ENCODE measurements at places on chromosomes 6 and 20.
A peak's percentile ranks its signal among the peaks of the same experiment; 100 is the strongest.

GRCh38 chr20:18048176-18048575, 9.5 kb downstream of the OVOL2 start:
- DNase-seq: no peak

GRCh38 chr6:123507582-123507981, 129.2 kb downstream of the TRDN start:
- DNase-seq: no peak

GRCh38 chr20:19750101-19750606, 7.9 kb upstream of the RIN2 start:
- no peak for DNase-seq

GRCh38 chr6:127180426-127180825, 62.0 kb downstream of the RSPO3 start:
- DNase-seq: no peak

DNA sequence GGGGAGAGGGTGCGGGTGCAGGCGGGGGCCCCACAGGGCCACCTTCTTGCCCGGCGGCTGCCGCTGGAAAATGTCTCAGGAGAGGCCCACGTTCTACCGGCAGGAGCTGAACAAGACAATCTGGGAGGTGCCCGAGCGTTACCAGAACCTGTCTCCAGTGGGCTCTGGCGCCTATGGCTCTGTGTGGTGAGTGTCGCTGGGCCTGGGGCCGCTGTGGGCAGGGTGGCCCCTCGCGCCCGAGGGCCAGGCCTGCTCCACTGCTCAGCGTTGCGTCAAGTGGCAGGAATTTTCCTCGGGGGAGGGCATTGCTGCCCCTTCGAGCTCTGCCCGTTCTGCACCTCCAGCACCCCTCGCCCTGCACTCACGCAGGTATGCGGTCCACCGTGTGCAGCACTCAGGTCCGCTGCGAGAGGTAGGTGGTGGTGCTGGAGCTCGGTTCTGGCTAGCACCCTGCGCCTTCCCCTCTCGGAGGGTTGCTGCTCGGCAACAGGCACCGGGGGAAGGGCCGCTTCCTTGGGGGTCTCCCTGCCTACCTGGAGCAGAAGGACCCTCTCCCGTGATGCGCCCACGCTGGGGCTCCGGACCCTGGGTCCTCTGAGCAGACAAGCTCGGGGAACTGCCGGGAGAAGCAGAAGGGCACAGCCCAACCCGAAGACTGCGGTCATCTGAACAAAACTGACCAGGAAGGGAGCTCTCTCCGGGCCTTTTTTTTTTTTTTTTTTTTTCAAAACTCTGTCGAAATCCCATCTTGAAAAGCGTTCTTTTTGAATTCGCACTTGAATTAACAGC, 674 bp downstream of the MAPK14 start:
- DNase-seq: peak; percentile 4

GRCh38 chr6:125192610-125192930, 39.0 kb downstream of the TPD52L1 start:
- DNase-seq: no peak

- DNase-seq: no peak
These were observed 10.0 kb upstream of the NKX2-2 start for GRCh38 chr20:21523895-21524294.

- DNase-seq: no peak
These were observed 3.9 kb downstream of the DST start for GRCh38 chr6:56638760-56639159.

DNA sequence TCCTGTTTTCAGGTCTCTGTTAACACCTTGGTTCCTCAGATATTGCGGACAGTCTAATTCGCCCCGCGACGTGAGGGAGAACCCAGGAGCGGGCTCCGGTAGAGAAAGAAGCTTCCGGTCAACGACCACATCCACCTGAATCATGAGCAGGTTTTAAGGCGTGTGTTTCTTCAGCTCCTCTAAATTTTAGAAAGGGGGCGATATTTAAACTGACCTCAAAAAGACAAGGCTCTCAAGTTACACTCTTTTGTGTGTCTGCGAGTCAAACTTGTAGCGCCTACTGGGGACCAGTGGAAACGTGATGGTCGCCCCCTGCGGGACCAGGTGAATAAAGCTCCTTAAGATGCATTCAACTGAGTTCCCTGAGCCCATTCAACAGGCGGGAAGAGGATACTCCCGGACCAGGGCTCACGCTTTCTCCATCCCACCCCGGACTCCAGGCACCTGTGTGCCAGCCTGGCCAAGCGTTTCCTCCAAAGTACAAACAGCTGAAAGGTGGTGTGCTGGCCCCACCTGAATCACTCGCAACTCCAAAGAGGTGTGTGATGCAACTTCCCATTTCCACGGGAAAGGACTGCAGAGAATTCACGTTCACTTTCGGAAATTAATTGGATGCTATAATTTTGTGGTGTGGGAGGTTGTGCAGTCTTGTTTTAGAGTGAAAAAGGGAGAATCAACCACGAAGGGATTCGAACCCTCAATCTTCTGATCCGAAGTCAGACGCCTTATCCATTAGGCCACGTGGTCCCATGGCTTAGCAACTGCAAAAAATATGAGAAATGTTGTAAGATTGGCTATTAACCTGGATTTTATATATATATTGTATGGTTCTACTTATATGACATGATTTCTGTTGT, 17.0 kb downstream of the GPX5 start:
- DNase-seq: peak; percentile 97

- DNase-seq: peak; percentile 10
These were observed 214.7 kb upstream of the PROKR2 start for GRCh38 chr20:5531318-5532081.

DNA sequence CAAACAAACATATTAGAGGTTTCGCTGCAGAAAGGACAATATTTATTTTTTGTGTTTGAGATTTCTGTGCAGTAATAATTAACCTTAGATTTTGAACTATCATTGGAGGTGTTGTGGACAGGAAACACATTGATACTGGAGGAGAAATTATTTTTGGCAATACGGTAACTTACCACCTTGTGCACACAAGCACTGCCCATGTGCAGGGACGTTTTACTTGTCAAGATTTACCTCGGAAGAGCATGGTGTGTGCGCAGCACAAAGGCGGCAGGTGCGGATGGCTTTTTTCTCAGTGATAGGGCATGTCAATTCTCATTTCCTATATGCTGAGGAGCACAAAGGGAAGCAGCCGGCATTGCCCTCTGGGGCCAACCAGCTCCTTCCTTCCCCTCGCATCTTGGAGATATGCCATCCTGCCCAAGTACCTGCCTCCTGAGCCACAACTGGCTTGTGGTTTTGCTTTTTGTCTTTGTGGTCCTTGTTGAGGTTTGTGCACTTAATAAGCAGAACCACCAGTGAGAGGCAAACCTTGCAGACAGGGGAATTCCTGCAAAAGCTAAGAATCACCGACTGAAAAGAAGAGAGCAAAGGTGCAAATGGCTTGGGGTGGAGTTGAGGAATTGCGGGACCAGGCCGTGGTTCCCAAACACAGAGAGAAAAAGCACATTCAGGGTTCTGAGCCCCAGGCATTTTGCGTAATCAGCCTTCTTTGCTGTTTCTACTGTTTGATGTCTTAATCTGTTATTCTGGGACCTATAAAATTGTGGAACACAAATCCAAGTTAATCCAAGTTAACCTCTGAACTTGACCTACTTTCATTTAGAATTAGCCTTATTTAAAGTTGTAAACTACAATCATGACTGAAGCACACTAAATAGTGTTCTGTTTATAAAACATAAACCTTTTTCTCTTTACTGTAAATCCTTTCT, 21.9 kb downstream of the SAMD5 start:
- no peak for DNase-seq

DNA sequence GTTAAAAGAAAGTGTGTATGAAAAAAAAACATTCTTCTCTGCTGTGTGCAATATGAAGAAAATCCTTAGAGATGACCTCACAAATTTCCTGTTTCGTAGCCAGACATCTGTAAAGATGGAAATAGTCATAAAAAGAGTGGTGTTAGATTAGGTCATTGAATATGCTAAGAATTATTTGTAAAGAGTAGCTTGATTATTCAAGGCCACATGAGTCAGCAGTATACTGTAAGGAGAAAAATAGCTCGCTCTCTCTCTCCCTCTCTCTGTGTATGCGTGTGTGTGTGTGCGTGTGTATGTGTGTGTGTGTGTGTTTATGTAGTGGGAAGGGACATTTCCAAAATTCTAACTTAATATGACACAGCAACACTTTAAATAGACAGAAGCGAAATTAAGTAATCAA, 78.8 kb downstream of the PTCHD4 start:
- DNase-seq: peak; percentile 72

- DNase-seq: no peak
These were observed 261.6 kb upstream of the TBX18 start for GRCh38 chr6:85026021-85026420.

DNA sequence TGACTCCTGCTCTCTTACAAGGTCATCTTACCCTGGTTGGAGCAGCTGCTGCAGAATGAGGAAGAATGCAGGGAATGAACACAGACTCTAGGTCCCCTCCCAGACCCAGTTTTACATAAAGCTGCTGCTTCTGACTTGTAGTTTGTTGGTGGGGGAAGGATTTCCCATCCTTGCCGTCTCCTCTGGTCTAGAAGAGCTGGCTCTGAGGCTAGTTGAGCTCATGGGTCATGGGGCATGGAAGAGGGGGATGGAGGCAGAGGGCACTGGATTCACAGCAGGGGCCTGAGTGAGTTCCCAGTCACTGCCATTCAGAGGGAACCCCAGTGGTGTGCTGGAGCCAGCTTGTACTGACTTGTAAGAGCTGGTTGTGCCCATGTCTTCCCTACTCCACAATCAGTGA, 9.2 kb upstream of the GUCA1A start:
- no peak for DNase-seq

- no peak for DNase-seq
These were observed 19.4 kb downstream of the MAP3K5 start for GRCh38 chr6:136772685-136773472.

GRCh38 chr6:25944688-25945574, 14.4 kb upstream of the SLC17A2 start:
- DNase-seq: no peak

DNA sequence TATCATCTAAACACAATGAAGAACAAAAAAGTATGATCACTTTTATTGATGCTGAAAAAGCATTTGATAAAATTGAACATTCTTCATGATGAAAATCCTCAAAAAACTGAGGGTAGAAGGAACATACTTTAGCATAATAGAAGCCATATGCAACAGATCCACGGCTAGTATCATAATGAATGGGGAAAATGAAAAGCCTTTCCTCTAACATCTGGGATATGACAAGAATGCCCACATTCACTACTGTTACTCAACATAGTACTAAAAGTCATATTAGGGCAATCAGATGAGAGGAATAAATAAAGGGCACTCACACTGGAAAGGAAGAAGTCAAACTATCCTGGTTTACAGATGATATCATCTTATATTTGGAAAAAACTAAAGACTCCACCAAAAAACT, 256.6 kb downstream of the RFPL4B start:
- DNase-seq: no peak

- no peak for DNase-seq
These were observed 242.9 kb downstream of the TBX18 start for GRCh38 chr6:84521511-84521910.

DNA sequence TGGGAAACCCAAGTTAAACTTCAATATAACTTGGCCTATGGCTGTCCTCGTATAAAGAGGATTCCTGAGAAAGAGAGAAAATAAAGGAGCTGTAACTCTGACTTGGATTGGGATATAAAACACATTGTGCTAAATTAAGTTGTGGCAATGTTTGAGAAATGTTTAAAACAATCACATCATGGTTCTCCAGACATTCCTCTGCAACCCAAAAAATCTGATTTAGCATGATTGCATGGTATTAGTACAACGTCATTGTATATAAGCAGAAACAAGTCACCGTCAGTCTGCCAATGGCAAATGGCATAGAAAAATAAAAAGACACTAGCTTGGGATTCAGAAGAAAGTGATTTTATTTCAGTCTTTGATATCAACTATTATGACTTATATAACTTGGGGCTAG, 140.2 kb upstream of the FAM83B start:
- DNase-seq: no peak

GRCh38 chr20:16713066-16713465, 16.8 kb upstream of the SNRPB2 start:
- DNase-seq: no peak

- DNase-seq: peak; percentile 71
These were observed 40.4 kb upstream of the NAA20 start for GRCh38 chr20:19976595-19977372.

All from HFFc6 (cell line).